ENCODE measurements at places on chromosomes 2 and 18.

- DNase-seq, result no peak
Measured at GRCh38 chr2:66987733-66988132, 409.4 kb upstream of the ETAA1 start.

- DNase-seq, result no peak
Measured at GRCh38 chr2:134762508-134762907, 43.7 kb upstream of the TMEM163 start.

DNA sequence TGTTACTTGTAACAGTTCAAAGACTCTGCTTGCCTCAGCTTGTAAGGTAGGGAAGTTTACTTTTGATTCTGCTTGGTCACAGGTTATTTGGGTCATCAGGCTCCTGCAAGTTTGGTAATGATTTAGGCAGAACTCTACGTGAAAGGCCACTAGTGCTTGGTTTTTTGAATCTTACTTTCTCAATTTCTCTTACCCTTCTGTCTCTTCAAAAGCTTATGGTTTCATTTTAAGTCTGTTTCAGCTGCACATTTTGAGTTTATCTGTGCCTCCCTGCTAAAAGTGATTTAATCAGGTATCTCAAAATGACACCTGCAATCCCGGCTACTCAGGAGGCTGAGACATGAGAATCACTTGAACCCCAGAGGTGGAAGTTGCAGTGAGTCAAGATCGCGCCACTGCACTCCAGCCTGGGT is 26.3 kb upstream of the MOCOS start:
- no peak for DNase-seq

DNA sequence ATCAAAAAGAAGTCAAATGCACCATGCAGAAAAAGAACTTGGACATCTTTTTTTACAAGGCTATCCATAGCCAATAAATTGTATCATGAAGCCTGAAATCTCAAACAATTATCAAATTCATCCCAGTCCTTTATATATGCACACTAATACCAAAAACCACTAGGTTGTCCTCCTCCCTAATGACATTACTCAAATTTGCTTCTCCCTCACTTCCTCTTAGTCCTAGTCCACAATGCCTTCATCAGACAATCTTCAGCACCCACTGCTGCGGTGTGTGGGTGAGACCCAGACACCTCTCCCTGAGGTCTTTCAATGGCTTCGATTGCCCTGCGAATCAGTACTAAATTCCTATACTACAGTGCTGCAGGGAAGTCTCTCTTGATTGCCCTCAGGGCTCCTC is 58.1 kb downstream of the CLASP1 start:
- DNase-seq, result no peak

DNA sequence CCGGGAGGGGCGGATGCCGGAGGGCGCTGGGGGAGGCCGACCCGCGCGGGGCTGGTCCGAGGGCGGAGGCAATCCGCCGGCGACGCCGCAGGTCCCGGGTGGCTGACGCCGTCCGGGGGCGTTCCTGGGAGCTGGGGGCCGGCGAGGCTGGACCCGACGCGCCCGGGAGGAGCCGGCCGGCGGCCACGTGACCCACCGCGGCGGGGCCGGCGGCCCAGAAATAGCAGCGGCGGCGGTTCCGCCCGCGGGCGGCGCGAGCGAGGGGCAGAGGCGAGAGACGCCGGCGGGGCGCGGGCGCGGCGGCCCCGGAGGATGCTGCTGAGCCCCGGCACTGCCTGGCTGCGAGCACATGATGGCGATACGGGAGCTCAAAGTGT is at the start of gene RAB31:
TSS of gene RAB31 (plus strand) at position 245 of the 377 bp plus-strand sequence. CDS start at position 350, 105 bp downstream.
- peak; percentile 86 for DNase-seq

DNA sequence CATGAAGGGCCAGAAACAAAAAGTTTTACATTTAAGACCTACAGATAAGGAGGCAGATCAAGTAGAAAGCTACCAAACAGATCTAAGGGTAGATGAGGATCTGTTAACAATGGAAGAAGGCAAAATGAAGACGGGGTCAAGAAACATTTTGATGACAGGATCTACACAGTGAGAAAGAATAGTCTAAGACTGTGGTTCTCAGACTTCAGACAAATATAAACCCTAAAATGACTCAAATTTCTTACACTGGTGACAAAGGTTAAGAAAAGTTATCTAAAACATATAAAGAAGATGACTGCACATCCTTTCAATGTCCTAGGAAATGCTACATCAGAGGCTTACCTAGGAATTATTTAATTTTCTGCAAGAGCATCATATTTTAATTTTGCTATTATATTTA is 34.4 kb downstream of the TRIP12 start:
- no peak for DNase-seq

- no peak for DNase-seq
Measured at GRCh38 chr2:216216951-216217903, 108.1 kb downstream of the XRCC5 start.

DNA sequence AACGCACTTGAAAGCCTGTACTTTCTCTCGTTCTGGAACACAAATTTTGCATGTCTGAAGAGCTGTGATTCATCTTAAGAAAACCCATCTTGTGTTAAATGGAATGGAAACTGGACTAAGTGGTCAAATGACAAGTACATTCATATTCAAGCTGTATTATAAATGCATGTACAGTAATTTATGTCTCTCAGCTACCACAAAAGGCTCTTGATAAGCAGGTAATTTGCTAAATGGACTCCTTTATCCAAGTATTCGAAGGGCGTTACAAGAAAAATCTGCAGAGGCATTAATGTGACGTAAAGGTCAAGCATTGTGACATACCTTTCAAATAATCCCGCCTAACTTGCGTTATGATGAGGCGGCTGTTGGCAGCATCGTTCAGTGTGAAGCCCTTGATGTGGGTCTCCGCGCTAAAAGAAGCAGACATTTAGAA is 66.6 kb downstream of the ABCG8 start:
- DNase-seq, result no peak

- DNase-seq, result no peak
Measured at GRCh38 chr2:27730261-27730662, 41.3 kb upstream of the MRPL33 start.

All from left forelimb (tissue), 1 donor.